ENCODE measurements at places on chromosomes 4 and X.

- no peak for DNase-seq
These were observed 68.4 kb upstream of the SCOC start for GRCh38 chr4:140305053-140305452.

- DNase-seq: no peak
These were observed 16.1 kb downstream of the BST1 start for GRCh38 chr4:15718959-15719358.

DNA sequence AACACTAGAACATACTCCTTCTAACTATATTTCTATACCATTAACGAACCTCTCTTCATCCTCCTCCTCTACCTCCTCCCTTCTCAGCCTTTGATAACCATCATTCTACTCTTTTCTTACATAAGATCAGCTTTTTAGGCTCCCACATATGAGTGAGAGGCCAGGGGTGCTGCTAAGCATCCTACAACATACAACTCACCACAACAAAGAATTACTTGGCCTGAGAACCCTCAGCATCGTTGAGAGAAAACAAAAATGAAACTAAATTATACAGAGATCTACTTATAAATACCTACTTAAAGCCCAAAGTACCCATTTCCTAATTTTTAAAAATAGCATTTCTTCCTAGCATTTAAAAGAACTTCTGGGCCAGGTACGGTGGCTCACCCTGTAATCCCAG is 77.7 kb downstream of the CC2D2A start:
- no peak for DNase-seq

- DNase-seq: no peak
These were observed 150.8 kb downstream of the STIM2 start for GRCh38 chr4:27011401-27011800.

- DNase-seq: no peak
These were observed 147.3 kb upstream of the CLNK start for GRCh38 chr4:10831727-10832408.

GRCh38 chr4:140994015-140994414 is 139.3 kb downstream of the RNF150 start:
- DNase-seq: no peak

GRCh38 chr4:58767598-58767997 is 1657.4 kb upstream of the IGFBP7 start:
- no peak for DNase-seq

GRCh38 chr4:11537846-11538245 is 109.2 kb upstream of the HS3ST1 start:
- DNase-seq: no peak

- no peak for DNase-seq
These were observed 50.6 kb downstream of the SCFD2 start for GRCh38 chr4:53315300-53315699.

DNA sequence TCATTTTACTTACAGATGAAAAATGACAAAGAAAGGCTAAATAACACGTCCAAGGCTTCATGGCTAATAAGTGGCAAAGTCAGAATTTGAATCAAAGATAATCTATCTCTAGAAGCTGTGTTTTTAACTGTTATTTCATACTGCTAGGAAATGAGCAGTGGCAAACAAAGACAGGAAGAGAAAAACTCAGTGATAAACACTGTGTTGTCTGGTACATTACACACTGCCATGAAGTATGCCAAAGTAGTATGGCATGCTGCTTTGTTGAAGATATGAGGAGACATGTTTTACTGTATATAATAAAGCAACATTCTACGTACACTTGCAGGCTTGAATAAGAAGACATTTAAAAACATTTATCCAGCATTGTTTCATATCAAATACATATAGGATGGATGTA is 49.5 kb downstream of the TIGD2 start:
- DNase-seq: no peak
